ENCODE measurements at places on chromosomes 12 and 14. TPM values are rescaled to one million over a fixed set of nuclear protein-coding genes. Genes with fewer than 3 reads are reported as not detected.

SLC35E3 gene
- total RNA-seq, result 10.7 TPM

TEX52 gene
- not detected for total RNA-seq

DNAH10 gene
- total RNA-seq, result 0.95 TPM

AMDHD1 gene
- not detected for total RNA-seq

NAV3 gene
- total RNA-seq, result 29.9 TPM

TAS2R9 gene
- not detected for total RNA-seq

CLEC14A gene
- not detected for total RNA-seq

ENDOU gene
- not detected for total RNA-seq

ATL1 gene
- 19.0 TPM for total RNA-seq

LRP6 gene
- total RNA-seq, result 41.4 TPM

C14orf180 gene
- not detected for total RNA-seq

SLC38A4 gene
- total RNA-seq, result 11.3 TPM

FGD4 gene
- 8.7 TPM for total RNA-seq

WASHC3 gene
- 33.0 TPM for total RNA-seq

PRB3 gene
- not detected for total RNA-seq

RPL10L gene
- not detected for total RNA-seq

SDS gene
- total RNA-seq, result not detected

TMEM132C gene
- total RNA-seq, result not detected

TAMALIN gene
- 15.7 TPM for total RNA-seq

CPNE6 gene
- total RNA-seq, result not detected

LRRC23 gene
- 9.3 TPM for total RNA-seq

LMNTD1 gene
- total RNA-seq, result 0.75 TPM

HRK gene
- total RNA-seq, result 0.31 TPM

TGM1 gene
- 3.2 TPM for total RNA-seq

TCTN2 gene
- total RNA-seq, result 8.6 TPM

ERBB3 gene
- 0.52 TPM for total RNA-seq

OVCH1 gene
- total RNA-seq, result 0.89 TPM

SIX6 gene
- total RNA-seq, result not detected

RERG gene
- total RNA-seq, result 10.8 TPM

CCDC38 gene
- not detected for total RNA-seq

OAS1 gene
- not detected for total RNA-seq

SLC17A8 gene
- total RNA-seq, result not detected

ASPG gene
- not detected for total RNA-seq
